ENCODE measurements at places on chromosomes 11 and 22.

- DNase-seq = no peak
Measured at GRCh38 chr11:66637557-66638176, 836 bp upstream of the RBM4 start.

DNA sequence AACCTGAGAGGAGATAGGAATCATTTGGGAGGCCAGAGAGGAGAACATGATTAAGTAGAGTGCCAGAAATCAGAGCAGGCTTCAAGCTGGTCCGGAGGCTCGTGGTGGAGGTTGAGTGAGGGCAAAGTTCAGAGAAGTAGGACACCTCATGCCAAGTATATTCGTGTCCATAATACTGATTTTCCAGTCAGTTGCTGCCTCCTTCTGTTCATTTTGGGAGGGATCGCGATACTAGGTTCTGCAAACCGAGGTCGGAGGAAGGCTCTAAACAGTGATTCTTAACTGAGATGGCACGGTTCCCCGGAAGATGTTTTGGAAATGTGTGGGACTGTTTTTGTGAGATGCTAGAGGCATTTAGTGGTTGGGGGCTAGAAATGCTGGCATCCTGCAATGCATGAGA is 13.6 kb upstream of the CD3E start:
- DNase-seq = no peak

- peak; percentile 82 for DNase-seq
Measured at GRCh38 chr22:17258015-17258787, 39.0 kb upstream of the ADA2 start.

DNA sequence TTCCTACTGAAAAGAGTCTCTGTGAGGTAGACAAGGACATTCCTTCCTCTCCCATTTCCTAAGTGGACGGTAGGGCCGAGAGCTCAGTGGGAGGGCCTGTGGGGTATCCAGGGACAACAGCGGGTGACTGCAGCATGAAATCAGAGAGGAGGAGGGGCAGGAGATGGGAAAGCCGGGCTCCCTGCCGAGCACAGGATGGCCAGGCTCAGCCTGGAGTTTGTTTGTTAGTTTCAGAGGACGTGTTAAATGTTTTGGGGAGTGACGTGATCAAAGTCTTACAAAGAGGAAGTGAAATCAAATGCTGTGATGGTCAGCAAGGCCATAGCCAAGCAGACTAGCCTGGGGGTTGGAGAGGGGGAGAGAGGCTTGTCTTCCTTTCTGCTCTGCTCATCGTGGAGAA is 152.7 kb downstream of the ADAMTS15 start:
- no peak for DNase-seq

DNA sequence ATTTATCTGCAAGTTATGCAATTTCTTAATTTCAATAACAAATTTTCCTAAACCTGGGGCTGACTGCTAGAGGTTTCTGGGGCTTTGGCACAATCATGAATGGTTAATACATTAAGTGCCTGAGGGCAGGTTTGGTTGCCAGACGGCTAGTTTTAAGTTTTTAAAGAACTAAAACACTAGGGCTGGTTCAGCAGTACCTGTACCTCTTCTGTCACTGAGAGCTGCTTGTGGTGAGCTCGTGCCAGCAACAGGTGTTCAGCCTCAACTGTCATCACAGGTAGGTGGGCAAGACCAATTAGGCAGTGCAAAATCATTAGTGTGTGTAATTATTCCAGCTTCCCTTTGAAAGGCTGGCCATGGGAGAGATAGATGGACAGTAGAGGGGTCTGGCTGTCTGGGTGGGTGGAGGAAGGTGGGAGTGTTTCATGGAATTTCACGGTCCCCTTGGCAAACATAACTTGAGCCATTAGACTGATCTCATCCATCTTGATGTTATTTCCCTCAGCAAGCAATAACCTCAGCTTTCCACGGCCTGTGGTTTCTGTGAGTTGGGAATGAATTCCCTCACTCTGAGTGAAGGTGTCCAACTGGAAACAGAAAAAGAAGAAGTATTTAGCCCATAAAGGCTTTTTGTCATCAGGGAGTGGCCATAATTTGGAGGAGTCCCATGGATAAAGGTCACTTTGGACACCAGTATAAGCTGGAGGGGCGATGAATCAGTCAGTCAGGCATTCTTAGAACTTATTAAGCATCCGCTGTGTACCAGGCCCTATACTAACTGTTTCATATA is 114.8 kb downstream of the SNX19 start:
- no peak for DNase-seq

DNA sequence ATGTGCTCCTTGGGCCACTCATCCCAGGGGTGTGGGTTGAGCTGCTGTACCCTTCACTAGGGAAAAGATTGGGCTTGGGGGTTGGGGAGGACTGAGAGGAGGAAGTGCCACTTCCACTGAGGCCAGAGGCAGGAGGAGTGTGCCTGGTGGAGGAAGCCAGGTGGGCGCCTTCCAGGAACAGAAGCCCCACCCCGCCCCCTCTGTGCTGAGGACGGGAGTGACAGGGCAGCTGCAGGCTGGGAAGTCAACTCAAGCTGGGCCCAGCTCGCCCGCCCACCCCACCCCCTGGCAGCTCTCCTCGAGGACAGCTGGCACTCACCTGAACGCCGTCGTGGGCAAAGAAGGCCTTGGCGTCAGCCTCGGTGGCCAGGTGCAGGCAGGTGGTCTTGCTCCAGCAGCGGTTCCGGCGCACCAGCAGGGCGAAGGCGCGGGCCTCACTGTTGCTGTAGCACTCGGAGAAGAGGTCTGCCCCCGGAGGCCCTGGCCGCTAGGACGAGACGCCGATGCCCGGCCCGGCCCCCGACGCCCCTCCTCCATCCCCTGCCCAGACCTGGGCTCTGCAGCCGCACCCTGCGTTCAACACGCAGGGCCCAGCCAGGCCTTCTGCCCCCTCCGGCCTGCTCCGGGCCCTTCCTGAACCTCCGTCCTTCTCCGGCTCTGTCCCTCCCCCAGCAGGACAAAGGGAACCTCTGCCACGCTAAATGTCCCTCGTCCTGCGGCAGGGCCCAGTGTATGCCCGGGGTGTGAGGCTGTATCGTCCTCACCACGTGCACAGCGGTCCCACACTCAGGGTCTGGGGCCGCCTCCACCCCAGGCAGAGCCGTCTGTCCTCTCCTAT is 13.4 kb downstream of the TSSC4 start:
- no peak for DNase-seq

DNA sequence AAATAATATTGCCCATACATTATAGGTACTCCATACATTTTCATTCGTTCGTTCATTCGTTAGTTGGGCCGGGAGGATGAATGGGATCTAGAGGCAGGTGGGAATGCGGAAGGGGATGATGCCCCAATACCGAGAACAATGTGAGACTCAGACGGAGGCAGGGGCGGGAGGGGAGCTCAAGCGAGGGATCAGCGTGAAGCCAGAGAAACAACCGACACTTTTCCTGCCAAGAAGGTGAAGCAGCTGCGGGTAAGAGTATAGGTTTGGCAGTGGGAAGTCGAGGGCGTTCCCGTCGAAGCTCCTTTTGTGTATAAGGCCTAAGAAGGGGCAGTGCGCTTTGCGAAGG is 1.1 kb upstream of the ARHGEF17 start:
- DNase-seq = no peak

- DNase-seq = no peak
Measured at GRCh38 chr11:110148775-110149744, 55.9 kb downstream of the ZC3H12C start.

DNA sequence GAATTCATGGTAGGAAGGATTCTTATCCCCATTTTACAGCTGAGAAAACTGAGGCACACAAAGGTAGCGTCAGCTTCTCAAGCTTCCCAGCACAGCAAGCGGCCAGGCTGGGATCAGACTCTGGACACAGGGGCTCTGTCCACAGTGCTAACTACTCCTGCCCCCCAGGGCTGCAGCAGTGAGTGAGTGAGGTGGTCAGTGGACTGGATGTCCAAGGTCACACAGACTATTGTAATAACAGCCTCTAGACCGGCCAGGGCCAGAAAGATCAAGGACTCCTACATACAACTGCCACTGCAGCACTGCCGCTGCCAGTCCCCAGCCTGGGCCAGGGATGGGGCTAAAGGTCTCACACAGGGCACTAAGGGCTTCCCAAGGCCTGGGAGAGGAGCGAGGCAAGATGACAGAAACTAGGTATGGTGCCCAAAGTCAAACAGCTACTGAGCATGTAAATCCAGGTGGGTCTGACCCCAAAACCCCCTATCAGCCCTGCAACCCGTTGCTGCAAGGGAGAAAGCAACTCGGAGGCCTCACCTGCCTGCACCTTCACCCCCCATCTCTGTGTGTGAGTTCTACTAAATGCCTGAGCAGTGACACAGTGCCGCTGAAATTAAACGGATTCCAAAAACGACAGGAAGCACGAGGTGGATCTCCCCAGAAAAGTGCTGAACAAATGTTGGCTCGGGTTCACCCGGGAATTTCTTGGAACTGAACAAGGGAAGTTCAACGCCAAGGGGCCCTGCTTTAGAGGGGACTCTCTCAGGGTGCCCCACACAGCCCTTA is 161.8 kb upstream of the GRK3 start:
- no peak for DNase-seq

- no peak for DNase-seq
Measured at GRCh38 chr11:28632338-28632737, 524.1 kb downstream of the METTL15 start.

GRCh38 chr11:66619080-66619554 is 2.7 kb downstream of the RBM14 start:
- no peak for DNase-seq

GRCh38 chr11:113551645-113552044 is 76.4 kb upstream of the DRD2 start:
- no peak for DNase-seq

DNA sequence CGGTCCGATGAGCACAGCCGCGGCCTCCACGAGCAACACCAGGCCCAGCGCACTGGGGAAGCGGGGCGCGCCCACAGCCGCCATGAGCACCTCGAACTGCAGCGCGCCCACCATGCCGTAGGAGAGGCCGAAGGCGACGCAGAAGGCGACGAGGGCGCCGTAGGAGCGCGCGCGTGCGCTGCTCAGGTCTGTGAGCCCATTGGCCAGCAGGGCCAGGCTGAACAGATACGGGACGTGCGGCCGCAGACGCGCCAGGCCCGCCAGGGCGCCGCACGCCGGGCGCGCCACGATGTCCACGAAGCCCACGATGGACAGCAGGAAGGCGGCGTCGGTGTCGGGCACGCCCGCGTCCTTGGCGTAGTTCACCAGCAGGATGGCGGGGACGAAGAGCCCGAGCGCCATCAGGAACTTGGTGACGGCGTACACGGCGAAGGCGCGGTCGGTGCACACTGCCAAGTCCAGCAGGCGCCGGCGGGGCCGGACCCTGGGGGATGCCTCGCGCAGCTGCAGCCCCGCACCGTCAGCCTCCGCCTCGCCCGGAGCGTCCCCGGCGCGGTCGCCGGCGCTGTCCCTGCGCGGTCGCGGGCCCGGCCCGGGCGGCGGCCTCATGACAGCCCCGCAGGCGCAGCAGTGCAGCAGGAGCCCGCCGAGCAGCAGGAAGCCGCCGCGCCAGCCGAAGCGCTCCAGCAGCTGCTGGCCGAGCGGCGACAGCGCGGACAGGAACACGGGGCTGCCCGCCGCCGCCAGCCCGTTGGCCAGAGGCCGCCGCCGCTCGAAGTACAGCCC is 2.9 kb downstream of the SLC16A8 start:
- DNase-seq = no peak

Data from NCI-H2171 (cell line).